PC-9 (cell line): ENCODE measurements at places on chromosomes 7 and 10.

GRCh38 chr10:34753014-34753757 is 61.9 kb downstream of the PARD3 start:
- no peak overlapping the region for H3K4me3 ChIP-seq
- peaks cover 12% of the 10 kb centered on the region for H3K4me1 ChIP-seq
- H3K27ac ChIP-seq, result no peak overlapping the region
- no peaks in the 10 kb centered on the region for H3K27me3 ChIP-seq
- no peak for DNase-seq

- no peak for DNase-seq
- no peak overlapping the region for H3K4me3 ChIP-seq
- H3K27ac ChIP-seq, result no peak overlapping the region
- no peaks in the 10 kb centered on the region for H3K27me3 ChIP-seq
Observed at GRCh38 chr10:29613196-29613595, 21.6 kb downstream of the SVIL start.

DNA sequence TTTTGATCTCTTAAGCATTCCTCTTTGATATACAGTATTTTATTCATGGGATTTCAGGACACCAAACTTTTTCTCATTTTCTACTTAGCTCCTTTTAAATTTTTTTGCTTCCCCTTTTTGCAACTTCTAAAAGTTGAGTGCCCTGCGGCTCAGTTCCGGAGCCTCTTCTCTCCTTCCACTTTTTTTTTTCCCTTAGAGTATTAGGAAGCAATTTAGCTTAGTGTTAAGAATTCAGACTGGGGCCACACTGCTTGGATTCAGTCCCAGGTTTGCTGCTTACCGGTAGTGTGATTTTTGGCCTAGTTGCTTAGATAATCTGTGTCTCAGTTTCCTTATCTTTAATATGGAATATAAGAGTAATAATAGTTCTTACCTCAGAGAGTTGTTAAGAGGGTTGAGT is 3.4 kb downstream of the STAM start:
- peaks cover 6% of the 10 kb centered on the region for H3K36me3 ChIP-seq
- no peaks in the 10 kb centered on the region for H3K27me3 ChIP-seq

DNA sequence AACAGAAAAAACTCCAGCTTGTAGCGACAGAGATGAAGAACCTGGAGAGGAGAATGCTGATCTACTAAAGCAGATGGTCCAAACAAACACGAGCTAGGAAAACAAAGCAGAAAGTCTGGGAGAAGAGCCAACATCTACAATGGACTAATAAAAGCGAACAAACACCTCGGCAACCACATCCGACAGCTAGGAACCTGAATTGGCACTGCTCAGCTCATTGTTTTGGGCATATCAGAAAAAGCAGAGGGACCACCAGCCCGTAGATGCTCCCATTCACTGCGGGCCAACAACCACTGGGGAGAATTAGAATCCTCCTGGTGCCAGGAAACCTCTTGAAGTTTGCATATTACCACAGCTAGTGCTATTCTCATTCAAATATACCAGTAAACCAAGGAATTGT is 204.7 kb downstream of the NXPH1 start:
- no peak overlapping the region for H3K27ac ChIP-seq
- H3K4me1 ChIP-seq, result no peaks in the 10 kb centered on the region
- no peaks in the 10 kb centered on the region for H3K27me3 ChIP-seq
- H3K36me3 ChIP-seq, result no peaks in the 10 kb centered on the region
- H3K4me3 ChIP-seq, result no peak overlapping the region
- no peak for DNase-seq

GRCh38 chr10:102738692-102739121 is 5.0 kb upstream of the WBP1L start:
- no peaks in the 10 kb centered on the region for H3K27me3 ChIP-seq
- no peak overlapping the region for H3K4me3 ChIP-seq
- H3K36me3 ChIP-seq, result no peaks in the 10 kb centered on the region
- no peak overlapping the region for H3K27ac ChIP-seq

GRCh38 chr10:55168343-55168742 is 367.3 kb upstream of the PCDH15 start:
- no peaks in the 10 kb centered on the region for H3K4me1 ChIP-seq
- DNase-seq, result no peak
- H3K27me3 ChIP-seq, result no peaks in the 10 kb centered on the region
- no peaks in the 10 kb centered on the region for H3K36me3 ChIP-seq

GRCh38 chr10:48184224-48184623 is 90.3 kb downstream of the FRMPD2 start:
- H3K36me3 ChIP-seq, result no peaks in the 10 kb centered on the region
- H3K4me1 ChIP-seq, result no peaks in the 10 kb centered on the region
- no peak for DNase-seq

- no peak overlapping the region for H3K4me3 ChIP-seq
- peaks cover 39% of the 10 kb centered on the region for H3K36me3 ChIP-seq
- no peaks in the 10 kb centered on the region for H3K27me3 ChIP-seq
- H3K27ac ChIP-seq, result no peak overlapping the region
Observed at GRCh38 chr7:7569081-7569527, 2.4 kb downstream of the MIOS start.

GRCh38 chr7:75559355-75559975 is 67.3 kb downstream of the SPDYE5 start:
- no peak for DNase-seq
- no peaks in the 10 kb centered on the region for H3K27me3 ChIP-seq
- H3K4me1 ChIP-seq, result peaks cover 5% of the 10 kb centered on the region

- H3K4me1 ChIP-seq, result no peaks in the 10 kb centered on the region
- no peak overlapping the region for H3K27ac ChIP-seq
- no peak for DNase-seq
- H3K27me3 ChIP-seq, result peaks cover 17% of the 10 kb centered on the region
Observed at GRCh38 chr7:127532736-127533135, 52.7 kb downstream of the GCC1 start.

GRCh38 chr10:63168821-63169462 is 35.8 kb downstream of the NRBF2 start:
- H3K27ac ChIP-seq, result no peak overlapping the region
- no peak for DNase-seq
- no peaks in the 10 kb centered on the region for H3K4me1 ChIP-seq
- no peak overlapping the region for H3K4me3 ChIP-seq
- no peaks in the 10 kb centered on the region for H3K27me3 ChIP-seq
